Right ventricle myocardium superior (tissue), 1 donor: ENCODE measurements at places on chromosomes 6 and 20. TPM values are rescaled to one million over a fixed set of nuclear protein-coding genes. Genes with fewer than 3 reads are reported as not detected.

DNA sequence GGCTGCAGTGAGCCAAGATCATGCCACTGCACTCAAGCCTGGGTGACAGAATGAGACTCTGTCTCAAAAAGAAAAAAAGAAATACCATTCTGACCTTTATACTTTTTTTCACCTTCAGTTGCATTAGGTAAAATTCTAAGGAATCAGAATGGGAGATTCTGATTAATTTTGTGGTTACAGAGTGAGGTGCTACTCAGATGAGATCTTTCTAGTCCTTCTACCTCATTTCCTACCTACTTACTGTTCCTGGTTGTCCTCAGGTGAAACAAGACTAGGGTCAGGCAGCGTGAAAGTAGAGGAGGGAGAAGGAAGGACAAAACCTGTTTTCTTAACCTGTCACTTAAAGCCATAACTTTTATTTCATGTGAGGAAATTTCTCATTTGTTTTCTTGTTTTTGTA lies 63.7 kb downstream of the MTFR2 start:
- DNase-seq, result no peak

DNA sequence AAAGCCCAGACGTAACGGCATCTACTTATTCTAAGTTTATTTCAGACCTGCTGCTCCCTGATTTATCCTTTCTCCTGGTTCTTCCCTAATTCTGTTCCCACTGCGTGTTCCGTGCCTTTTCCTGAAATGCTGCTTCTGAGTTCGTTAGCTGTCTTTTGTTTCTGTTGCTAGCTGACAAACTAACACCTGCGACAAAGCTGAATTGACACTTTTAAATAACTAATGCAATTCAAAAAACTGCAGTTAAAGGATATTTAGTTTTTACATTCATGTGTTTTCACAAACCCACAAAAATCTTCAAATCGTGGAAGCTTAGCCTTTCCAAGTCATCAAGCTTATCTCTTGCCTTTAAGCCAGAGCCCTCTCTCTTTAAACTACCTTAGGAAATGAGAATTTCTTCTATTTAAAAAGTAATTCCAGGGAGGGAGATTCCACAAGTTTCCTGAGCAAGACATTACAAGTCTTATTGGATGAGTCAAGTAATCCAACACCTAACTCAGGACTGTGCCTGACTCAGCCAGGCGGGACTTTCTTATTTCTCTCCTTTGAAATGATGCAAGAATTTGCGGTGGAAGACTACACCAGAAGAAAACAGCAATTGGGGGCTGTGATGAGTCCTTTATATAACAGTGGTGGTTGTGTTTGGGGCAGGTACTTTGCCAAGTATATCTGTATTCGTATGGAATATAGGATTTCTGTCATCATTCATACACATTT lies 6.3 kb downstream of the ADTRP start:
- no peak for DNase-seq

GRCh38 chr6:52195886-52196285 lies 9.7 kb downstream of the IL17A start:
- no peak for DNase-seq

- no peak for DNase-seq
These were observed 1.1 kb upstream of the TCF15 start for GRCh38 chr20:611047-611842.

GRCh38 chr6:145352382-145353080 lies 382.8 kb downstream of the EPM2A start:
- DNase-seq, result no peak

DNA sequence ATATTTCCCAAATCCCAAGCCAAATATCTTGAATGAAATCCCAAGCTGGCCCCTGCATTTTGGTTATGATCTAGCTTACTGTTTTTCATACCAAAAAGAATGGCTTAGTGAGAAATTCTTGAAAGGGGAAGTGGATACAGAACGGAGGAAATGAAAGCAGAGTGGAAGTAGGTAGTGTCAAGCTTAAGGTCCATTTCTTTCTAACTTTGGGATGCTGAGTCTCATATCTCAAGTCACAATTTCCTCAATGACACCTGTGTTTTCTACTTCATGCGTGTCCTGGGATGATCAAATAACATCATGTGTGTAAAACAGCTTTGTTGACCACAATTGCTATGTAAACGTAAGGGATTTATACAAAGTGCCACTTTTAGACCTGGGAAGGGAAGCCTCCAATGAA lies 238.8 kb upstream of the SLC35B3 start:
- DNase-seq, result no peak

DNA sequence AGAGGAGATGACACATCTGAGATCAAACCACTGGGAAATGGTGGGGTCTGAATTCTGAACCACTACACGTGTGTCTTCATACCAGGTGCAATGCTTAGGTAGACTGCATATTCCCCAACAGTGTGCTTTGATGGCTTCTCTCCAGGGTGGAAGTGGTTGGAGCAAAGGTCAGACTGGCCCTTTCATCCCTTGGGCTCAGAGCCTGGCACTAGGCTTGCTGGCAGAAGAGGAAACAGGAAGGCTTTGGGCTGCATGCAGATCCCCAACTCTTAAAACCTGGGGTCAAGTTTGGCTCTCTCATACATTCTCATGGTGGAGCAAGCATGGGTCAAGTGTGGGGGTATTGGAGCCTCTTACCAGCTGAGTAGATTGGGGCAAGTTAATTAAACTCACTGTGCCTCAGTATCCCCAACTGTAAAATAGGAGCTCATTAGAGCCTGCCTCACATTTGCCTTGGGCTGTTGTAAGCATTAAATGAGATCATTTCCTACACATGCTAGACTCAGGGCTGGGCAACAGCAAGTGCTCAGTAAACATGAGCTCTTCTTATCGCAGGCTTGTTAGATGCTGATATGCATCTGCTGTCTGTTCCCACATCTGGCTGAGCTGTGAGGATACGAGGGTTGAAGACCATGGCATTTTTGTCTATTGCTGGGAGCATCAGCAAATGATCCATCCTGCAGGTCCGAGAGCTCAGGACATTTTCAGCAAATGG lies 51.6 kb upstream of the FAM83D start:
- DNase-seq, result no peak

- DNase-seq, result no peak
These were observed 682.7 kb downstream of the MAFB start for GRCh38 chr20:40006168-40006860.

GRCh38 chr6:66689608-66690007 lies 982.6 kb upstream of the EYS start:
- DNase-seq, result no peak

GRCh38 chr6:37016995-37017394 lies 11.5 kb downstream of the FGD2 start:
- DNase-seq, result no peak

GRCh38 chr20:41030531-41031242 lies 2.1 kb downstream of the TOP1 start:
- DNase-seq, result no peak

DNA sequence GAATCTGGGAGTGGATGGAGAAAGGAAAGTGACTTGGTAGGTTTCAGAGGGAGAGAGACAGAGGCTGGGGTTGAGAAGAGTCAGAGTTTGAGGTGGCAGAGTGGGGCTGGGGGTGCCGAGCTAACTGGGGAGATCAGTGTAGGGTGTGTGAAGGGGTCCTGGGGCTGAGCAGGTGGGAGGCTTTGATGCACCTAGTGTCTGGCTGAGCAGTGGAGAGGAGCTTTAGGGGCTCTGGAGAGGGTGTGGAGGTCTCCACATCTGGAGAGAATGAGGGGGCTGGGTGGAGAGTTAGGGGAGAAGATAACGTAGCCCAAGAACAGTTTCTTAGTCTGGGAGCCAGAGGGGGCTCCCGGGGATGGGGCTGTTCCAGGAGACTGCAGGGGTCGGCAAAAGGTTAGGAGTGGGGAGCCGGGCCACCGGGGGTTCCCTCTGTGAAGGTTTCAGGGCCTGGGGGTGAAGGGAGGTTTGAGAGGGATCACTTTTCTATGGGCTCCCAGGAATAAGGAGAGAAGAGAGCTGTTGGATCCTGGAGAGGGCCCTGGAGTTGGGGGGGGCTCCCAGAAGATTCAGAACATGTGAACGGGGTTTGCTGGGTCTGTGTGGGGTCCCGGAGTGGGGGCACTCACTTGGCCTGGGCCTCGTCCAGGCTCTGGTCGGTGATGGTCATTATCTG lies 797 bp downstream of the PBX2 start:
- no peak for DNase-seq

DNA sequence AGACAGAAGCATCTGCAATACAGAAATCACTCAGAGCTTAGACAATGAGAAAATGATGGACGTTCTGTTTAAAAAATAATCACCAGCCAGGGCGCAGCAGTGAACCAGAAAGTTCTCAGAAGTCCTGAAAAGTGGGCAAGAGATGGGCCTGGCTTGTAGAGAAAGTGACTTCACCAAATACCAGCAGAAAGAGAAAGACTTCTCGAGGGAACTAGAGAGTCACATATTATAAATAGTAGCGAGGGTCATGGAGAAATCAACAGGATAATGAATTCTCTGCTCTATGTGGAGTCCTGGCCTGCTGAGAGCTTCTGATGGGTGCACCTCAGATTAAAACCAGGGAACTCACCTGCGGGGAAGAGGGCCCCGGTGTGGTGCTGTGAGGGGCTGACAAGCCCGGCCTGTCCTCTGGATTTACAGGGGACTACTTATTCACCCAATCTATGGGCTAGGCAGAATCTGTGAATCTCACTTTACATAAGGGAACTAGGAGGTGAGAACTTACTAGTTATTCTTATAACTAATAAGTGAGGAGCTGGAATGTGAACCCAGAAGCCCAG lies 5.6 kb upstream of the RAMACL start:
- no peak for DNase-seq

GRCh38 chr20:44835116-44835515 lies 24.8 kb upstream of the RIMS4 start:
- no peak for DNase-seq

DNA sequence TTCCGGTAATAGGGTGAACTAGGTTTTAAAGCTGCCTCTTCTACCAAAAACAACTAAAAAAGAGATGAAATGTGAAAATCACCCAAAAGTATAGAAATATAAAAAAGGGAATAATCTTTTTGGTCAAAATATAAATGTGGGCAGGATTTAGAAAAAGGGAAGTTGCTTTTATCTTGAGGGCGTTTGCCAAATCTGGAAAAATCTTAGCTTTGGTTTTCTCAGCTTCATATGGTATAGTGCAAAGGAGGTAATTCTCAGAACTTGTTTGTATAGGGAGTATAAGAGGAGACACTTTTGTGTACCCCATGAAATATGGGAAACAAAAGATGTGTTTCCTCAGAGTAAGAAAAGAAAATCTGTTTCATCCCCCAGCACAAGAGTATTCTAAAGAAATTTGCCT lies 54.2 kb upstream of the TRIM26 start:
- no peak for DNase-seq

GRCh38 chr6:31158863-31159855 lies 770 bp downstream of the TCF19 start:
- DNase-seq, result no peak

GRCh38 chr6:11273406-11274065 lies 41.1 kb upstream of the NEDD9 start:
- DNase-seq, result no peak

GRIK2 gene
- 5.5 TPM for total RNA-seq

DSP gene
- 350 TPM for total RNA-seq

PSORS1C1 gene
- total RNA-seq, result 1.2 TPM

NSFL1C gene
- 55.8 TPM for total RNA-seq

PLCB1 gene
- total RNA-seq, result 6.3 TPM

TFAP2D gene
- not detected for total RNA-seq

HLA-DPA1 gene
- total RNA-seq, result 34.1 TPM

OR2H2 gene
- total RNA-seq, result not detected

IPCEF1 gene
- 1.3 TPM for total RNA-seq

FLRT3 gene
- 0.05 TPM for total RNA-seq

FOXA2 gene
- total RNA-seq, result not detected

ARG1 gene
- total RNA-seq, result not detected

TMC2 gene
- not detected for total RNA-seq
